Stimulated activated CD8-positive, alpha-beta memory T cell treated with anti-CD3 and anti-CD28 coated beads, Interleukin-15, amount 100 ng/mL, for 48 hours (primary cell): ENCODE measurements at places on chromosomes 11 and 22.

DNA sequence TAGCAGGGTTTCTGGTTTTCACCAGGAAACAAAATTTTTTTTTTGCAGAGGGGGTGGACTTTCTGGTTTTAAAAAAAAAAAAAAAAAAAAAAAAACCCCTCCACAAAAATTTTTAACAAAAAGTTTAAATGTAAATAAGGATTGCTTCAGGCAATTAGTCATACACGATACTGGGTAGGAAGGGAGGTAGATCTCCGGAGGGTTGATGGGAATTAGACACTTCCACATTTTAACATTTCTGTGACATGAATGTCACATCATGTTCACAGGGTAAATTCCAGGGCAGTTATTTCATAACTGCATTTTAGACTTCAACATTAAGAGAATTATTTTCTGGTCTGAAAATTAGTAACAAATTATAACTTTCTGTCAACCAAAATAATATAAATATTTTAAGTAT, 15.9 kb downstream of the NUP98 start:
- no peak for DNase-seq

DNA sequence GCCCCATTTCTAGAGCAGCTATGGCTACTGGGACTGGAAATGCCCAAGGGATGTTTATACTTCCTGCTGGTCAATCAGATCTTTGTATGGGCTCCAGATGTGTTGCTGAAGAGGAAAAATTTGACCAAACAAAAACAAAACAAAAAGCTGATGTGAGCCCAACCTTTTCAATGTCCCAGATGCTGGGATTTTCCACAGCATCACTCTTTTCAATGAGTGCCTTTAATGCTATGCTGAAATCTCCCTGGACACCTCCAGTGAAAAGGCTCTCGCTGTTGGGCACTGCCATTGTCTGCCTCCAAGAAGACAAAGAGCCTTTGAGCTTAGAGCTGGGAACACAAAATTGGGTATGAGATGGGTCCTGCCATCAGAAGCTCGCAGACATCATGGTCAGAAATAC, 671.9 kb downstream of the NTM start:
- no peak for DNase-seq

DNA sequence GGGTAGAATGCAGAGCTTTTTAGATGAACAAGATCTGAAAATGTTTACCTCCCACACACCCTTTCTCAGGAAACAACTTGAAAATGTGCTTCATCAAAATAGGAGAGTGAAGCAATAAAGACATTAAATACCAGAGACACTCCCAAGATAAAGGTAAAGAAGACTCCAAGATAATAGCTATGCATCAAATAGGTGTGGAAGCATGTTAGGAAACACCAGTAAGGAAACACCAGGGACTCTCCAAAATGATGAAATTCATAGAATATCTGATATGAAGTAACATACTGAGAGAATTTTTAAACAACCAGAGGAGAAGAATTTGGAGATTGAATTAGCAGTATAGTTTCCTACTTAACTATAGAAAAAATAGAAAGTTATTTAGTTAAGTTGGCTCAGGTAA, 57.0 kb downstream of the OR10A6 start:
- no peak for DNase-seq

- no peak for DNase-seq
Measured at GRCh38 chr11:75635066-75635862, 33.6 kb downstream of the MAP6 start.

DNA sequence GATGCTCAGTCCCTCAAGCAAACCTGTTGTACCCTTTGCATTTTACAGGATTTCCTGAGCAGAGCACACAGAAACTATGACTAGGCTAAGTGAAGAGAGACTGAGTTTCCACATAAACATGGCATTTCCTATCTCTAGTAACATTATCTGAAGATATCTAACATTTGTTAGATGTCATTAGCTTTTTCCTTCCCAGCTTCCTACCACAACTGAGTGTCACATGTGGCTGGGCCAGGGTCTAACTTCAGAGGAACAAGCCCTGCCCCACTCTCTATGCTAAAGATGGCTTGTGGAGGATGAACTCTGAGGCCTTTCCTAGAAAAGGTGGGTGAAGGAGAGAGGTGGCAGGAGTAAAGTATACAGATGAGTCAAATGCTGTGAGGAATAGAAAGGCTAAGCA, 16.5 kb downstream of the C22orf42 start:
- no peak for DNase-seq

DNA sequence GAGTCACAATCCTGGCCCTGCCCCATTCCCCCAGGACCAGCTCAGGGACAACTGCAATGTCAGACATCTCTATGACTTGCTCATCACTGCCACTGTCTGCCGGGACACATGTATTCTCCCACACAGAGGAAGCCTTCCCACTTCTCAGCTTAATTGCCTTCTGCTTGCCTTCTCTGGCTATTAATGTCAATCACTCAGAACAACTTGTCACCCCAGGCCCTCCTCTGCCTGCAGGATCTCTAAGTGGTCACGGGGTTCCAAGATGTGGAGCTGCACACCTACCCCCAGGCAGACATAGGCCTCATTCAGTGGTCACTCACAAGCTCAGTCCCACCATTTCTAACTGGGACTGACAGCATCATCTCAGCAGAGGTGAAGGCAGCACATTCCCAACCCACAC, 15.1 kb downstream of the PLEKHA7 start:
- DNase-seq, result no peak
